Fibroblast of mammary gland (primary cell): ENCODE measurements at places on chromosomes 6 and 20.
A peak's percentile ranks its signal among the peaks of the same experiment; 100 is the strongest.

DNA sequence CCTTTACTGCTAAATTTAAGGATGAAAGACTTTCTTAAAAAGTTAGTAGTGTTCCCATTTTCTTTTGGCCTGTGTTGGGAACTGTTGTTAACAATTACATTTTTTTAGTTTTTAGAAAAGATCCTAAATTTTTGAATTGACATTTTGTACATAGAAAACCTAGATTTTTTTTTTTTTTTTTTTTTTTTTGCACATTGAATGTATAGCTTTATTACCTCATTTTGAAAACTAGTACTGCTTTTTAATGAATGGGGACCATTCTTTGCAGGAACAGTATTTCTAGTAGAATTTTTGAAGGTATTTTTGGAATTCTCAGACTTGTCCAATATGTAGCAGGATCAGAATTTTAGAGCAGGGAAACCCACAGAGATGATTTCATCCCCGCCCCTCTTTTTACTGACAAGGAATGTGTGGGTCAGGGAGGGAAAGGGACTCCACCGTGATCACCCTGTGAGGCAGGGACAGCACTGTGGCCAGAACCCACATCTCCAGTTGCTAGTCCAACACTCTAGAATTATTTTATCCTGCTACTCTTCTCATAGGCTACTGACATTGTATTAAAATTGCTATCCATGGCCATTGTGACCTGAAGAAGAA lies 154.4 kb upstream of the SUPT3H start:
- no peak for DNase-seq

GRCh38 chr20:37469531-37469930 lies 51.5 kb upstream of the NNAT start:
- no peak for DNase-seq

DNA sequence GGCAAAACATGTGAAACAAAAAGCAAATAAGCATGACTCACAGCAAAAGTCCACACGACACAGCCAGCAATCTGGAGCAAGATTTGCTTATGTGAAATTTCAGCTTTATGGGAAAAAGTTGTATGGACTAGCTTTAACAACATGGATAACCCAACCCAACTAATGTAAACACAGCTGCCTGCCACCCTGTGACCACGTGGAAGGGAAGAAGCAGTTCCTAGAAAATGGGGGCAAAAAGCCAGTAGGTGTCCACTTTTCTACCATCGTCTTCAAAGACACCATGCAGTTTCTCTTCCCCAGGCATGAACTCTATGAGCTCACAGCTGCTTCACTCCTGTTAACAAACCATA lies 425.4 kb upstream of the RNF217 start:
- no peak for DNase-seq

DNA sequence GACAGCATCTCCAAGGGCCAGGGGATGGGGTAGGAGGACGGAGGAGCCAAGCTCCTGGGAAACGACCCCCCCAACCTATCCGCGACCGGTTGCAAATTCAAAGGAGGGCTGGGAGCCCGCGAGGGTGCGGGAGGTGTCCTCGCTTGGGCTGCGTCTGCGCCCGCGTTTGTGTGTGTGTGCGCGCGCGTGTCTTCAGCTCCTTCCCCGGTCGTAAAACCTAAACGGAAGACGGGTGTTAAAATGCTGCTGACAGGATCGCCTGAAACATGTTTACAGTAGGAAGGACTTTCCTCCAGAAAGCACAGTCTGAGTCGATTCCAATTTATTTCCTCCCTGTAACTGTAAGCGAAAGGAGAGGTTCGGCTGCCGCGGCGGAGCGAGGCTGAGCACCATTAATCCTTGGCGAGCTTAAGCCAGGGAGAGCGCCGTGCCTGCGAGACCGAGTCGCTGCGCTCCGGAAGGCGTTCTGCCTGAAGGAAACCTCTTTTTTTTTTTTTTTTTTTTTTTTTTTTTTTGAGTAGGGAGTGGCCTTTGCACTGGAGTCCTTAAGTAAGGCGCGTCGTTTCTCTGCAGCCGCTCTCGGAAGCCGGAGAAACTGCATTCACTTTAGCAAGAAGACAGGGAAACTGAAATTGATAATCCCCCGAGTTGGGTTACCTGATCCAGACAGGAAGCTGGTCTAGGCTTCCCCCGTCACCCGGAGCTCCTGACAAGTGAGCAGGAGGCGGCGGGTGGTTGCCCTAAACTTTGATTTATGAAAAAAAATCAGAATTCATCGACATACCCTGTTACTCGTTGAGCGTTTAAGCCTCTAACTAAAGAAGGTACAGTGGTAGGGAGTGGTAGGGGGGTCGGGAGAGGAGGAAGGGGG lies 4.8 kb upstream of the SOX4 start:
- peak; percentile 84 for DNase-seq

DNA sequence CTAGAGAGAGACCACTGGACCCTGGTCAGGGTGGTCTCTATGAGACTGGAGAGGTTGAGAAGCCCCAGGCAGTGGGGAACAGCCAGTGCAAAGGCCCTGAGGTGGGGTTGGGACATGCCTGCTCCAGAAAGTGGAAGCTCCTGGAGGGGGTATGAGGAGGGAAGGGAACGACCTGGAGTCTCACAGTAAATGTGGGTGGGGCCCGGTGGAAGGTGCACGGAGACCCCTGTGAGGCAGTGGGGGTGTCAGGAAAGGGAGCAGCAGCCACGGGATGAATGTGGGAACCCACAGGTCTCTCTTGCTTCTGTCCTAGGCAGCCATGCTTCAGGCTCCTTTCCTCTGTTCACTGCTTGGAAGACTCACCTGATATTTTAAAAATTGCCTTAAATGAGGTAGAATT lies 1.3 kb upstream of the CST1 start:
- DNase-seq: no peak

- no peak for DNase-seq
Observed at GRCh38 chr6:158816329-158816728, 2.8 kb downstream of the EZR start.

GRCh38 chr6:776951-777350 lies 84.0 kb upstream of the EXOC2 start:
- no peak for DNase-seq

GRCh38 chr6:150751296-150751695 lies 114.2 kb upstream of the MTHFD1L start:
- DNase-seq: no peak

GRCh38 chr20:13089950-13090469 lies 81.2 kb downstream of the SPTLC3 start:
- no peak for DNase-seq

GRCh38 chr6:10513544-10513943 lies 7.6 kb upstream of the GCNT2 start:
- no peak for DNase-seq

DNA sequence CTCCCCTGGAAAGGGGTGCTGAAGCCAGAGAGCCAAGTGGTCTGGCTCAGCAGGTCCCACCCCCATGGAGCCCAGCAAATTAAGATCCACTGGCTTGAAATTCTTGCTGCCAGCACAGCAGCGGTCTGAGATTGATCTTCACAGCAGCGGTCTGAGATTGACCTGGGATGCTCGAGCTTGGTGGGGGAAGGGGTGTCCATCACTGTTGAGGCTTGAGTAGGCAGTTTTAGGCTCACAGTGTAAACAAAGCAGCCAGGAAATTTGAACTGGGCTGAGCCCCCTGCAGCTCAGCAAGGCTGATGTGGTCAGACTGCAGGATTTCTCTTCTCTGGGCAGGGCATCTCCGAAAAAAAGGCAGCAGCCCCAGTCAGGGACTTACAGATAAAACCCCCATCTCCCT lies 41.3 kb upstream of the B3GAT2 start:
- DNase-seq: no peak

DNA sequence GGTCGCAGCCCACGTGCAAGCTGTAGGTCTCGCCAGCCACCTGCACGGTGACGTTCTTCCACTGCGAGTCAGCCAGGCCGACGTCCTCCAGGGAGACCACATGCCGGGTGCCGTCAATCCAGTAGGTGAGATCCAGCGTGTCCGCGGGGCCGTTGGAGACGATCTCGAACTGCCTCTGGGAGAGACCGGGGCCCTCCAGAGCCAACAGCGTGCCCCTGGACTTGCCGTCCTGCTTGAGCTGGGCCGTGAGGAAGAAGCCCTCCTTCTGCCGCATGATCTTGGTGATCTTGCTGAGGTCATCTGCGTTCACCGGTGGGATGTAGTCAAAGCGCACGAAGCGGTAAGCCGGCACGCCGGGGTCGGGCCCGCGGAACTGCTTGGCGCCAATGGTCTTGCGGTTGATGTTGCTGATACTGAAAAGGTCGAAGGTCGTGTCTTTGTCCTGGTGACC lies 5.1 kb downstream of the THBS2 start:
- no peak for DNase-seq

DNA sequence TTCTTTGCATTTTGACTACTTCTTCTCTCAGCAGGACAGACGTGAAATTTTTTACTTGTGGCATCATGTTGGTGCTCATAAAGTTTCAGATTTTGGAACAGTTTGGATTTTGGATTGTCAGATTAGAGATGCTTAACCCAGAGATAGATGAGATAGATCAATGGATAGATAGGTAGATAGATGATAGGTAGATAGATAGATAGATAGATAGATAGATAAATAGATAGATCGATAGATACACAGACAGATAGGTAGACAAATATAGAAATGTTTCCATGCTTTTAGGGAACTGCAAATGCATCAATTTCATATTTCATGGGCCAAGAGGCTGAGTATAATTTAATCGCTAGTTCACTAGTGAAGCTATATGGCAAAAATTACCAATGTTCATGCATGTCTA lies 981.5 kb upstream of the ADGRB3 start:
- no peak for DNase-seq

- DNase-seq: no peak
Observed at GRCh38 chr6:33578588-33579011, 1.5 kb downstream of the BAK1 start.
